Activated CD4-positive, alpha-beta T cell treated with anti-CD3 and anti-CD28 coated beads, Interleukin-2, amount 10 ng/mL, durations not matched to agents 24 days and 14 days (primary cell): ENCODE measurements at places on chromosomes 16 and 17. TPM values are rescaled to one million over a fixed set of nuclear protein-coding genes. Genes with fewer than 3 reads are reported as not detected.

Gene IRX3
- total RNA-seq, result 0.43 and 1.4 TPM in 2 replicates

Gene KRTAP9-2
- not detected in 2 replicates for total RNA-seq

Gene TNFRSF13B
- not detected in 2 replicates for total RNA-seq

Gene PIGS
- total RNA-seq, result 65.8 and 70.9 TPM in 2 replicates

Gene FBXW10
- 0.09 TPM in 2 replicates for total RNA-seq

Gene KRT31
- not detected in 2 replicates for total RNA-seq
